ENCODE measurements at places on chromosomes 11 and 22.

GRCh38 chr11:45605051-45605450 lies 60.4 kb downstream of the CHST1 start:
- DNase-seq = no peak

GRCh38 chr11:120239713-120240640 lies at the start of gene POU2F3:
TSS of gene POU2F3 (plus strand) at chr11:120240140. CDS start at chr11:120240344, 204 bp downstream.
- DNase-seq = no peak

DNA sequence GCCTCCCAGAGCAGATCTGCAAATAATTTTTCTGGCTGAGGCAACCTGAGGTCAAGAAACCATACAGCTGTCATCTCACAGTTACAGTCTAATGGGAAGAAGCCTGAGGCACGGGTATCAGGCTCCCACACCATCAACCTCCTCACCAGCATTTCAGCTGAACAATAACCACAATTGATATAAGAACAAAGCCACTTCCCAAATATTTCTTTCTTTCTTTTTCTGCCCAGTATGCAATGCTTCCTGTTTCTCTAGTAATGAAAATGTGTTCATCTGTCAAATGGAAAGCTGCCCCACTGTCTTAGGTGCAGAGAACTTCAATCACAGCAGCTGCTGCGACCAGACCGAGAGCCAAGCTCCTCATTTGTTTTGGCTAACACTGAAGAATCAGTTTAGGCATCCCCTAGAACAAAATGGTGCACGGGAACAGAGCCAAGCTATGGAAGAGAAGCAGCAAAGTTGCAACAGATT lies 108.4 kb downstream of the BLID start:
- DNase-seq = peak; percentile 74

GRCh38 chr11:67347964-67348749 lies 5.2 kb downstream of the POLD4 start:
- no peak for DNase-seq

- no peak for DNase-seq
Observed at GRCh38 chr22:25447067-25447685, 117.3 kb upstream of the GRK3 start.

GRCh38 chr11:6442441-6442840 lies 1.7 kb upstream of the HPX start:
- no peak for DNase-seq

GRCh38 chr11:90251599-90251998 lies 28.8 kb upstream of the CHORDC1 start:
- no peak for DNase-seq

All from inflammatory macrophage treated with lipopolysaccharide for 4 hours (primary cell).